ENCODE measurements at places on chromosomes 5 and 9.

DNA sequence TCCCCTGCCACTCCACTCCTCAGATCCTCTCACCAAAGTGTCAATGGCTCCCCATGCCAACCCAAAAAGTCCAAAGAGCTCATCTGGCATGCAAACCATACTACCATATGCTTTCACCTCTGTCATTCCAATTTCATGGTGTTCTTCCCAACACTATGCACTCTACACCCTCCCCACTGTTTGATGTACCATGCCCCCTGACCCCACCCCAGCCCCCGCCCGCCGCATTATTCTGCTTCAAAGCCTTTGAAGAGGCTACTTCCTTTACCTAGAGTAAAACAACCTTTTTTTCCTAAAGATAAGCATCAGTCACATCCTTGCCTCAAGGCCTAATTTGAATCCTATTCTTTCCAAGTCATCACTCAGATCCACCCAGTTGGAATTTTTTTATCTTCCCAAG lies 226.3 kb downstream of the DEPDC1B start:
- no peak for DNase-seq

GRCh38 chr5:139134906-139135305 lies 63.3 kb downstream of the SIL1 start:
- no peak for DNase-seq

DNA sequence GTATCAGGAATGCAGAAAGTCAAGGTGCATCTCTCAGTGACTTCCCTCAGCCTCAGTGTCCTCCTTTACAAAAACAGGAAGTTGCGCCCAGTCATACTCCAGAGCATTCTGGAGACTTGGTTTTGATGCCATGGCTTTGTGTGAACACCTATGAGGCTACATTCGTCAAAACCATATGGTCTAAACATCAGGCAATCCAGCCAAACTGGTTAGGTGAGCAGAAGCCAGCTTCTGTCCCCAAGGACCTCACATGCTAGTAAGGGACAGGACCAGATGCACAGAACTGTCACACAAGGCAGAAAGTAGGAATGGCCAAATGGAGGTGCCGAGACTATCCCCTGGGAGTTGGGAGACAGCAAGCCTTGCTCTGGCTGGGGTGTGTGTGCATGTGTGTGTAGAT lies 217.2 kb downstream of the MELK start:
- DNase-seq: no peak

GRCh38 chr9:89252651-89253267 lies 58.2 kb upstream of the CKS2 start:
- DNase-seq: no peak

DNA sequence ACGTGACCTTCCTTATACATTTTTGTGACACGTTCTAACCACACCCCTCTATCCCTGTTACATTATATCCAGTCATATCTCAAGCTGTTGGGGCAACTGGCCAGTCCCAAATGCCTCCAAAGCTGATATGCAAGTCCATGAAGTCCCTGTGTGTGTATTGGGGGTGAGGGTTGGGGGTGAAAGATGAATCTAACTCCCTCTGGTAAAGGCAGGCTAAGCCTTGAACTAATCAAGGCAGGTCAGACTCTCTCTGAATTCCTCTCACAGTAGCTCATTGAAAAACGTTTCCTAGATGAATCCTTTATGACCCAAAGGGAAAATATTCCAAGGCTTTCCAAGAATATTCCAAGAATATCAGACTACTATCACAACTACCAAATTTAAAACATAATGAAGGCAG lies 174.4 kb downstream of the MUSK start:
- DNase-seq: no peak

- DNase-seq: no peak
These were observed 315.0 kb upstream of the TLE4 start for GRCh38 chr9:79256691-79257213.

GRCh38 chr5:169201597-169201996 lies 99.3 kb downstream of the SLIT3 start:
- no peak for DNase-seq

GRCh38 chr9:95061916-95062595 lies 255.5 kb downstream of the FANCC start:
- no peak for DNase-seq

DNA sequence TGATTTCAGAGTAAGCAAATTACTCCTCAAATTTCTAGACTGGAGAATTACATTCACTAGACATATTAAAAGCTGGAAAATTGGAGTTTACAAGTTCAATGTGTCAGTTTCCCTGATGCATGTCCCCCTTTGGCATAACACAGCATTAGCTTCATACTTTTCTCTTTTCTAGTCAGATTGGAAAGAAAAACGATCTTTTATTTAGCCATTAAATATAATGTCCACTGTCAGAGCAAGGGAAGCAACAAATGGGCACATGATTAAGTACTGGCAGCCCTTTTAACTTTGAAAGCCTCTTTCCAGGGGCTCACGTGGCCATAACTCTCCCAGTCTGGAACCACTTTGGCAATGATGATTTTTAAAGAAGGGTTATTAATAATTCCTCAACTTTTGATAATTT lies 203.3 kb downstream of the KCNN2 start:
- no peak for DNase-seq

DNA sequence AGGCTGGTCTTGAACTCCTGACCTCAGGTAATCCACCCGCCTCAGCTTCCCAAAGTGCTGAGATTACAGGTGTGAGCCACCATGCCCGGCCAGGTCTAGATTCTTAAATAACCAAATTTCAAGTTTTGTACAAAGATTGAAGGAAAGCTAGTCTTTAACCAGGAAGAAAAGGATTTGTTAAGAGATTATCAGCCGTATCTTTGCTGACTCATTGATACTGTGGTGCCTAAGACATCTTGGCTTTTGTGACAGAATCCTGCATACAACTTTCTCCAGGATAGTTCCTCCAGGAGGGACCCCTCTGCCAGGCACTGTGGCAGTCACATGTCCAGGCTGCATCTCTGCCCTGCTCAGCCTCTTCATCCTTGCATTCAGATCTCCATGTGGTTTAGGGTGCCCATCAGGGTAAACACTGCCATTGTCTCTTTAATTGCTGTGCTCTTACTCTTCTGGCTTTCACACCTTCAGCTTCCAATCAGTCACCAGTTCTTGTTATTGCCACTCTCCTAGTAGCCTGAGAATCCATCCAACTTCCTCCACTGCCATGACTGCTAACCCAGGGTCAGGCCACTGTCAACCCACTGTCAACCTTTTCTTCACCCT lies 10.0 kb downstream of the MAP3K1 start:
- DNase-seq: no peak

GRCh38 chr5:131096774-131097710 lies 68.0 kb downstream of the HINT1 start:
- DNase-seq: no peak

GRCh38 chr5:72156946-72157624 lies 49.8 kb downstream of the MAP1B start:
- no peak for DNase-seq

GRCh38 chr9:127680846-127681245 lies 25.9 kb upstream of the CFAP157 start:
- no peak for DNase-seq

DNA sequence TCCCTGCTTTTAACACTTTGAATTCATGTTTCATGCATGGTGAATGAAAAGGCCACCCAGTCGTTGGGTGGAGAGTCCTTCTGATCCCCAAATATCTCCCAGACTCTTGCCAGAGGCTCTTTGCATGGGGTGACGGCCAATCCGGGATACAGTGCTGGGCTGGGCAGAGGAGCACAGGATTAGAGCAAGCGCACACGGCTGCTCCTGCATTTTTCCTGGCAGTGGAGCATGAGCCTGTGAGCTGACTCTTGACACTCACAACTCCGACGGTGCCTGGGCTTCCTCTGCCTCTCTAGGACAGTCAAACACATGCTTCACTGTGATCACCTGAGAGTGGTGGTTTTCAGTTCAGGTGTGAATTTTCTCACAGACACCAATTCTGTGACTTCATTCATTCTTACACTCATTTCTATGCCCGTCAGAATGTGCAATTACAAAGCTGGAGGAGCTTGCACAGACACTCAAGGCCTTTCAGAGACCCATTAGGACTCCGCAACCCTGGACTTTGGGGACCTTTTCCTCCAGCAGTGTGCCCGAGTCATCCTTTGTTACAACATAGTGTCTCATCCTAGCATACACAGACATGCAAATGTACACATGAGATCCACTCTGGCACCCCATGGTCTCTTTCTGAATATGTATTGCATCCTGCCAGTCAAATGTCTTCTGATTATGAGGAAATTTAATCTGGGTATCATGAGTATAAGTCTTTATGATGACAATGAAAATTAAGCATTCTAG lies 206.6 kb downstream of the ICE1 start:
- no peak for DNase-seq

DNA sequence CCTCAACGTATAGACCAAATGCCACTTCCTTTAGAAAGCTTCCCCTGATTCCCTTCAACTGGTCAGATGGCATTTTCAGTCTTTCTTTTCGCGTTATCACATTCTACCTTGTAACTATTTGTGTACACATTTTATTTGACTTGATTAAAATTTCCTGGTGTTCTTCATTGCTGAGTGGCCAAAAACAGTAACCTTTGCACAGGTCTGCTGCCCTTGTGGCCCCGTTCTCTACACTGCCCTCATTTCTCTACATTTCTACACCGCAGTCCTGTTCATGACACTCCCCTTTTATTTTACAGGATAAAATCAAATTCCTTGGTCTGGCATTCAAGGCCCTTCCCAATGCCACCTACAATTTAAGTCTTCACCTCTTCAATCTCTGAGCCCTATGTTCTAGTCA lies 334.2 kb upstream of the SLC30A5 start:
- peak; percentile 73 for DNase-seq

GRCh38 chr9:137575364-137575715 lies 3.4 kb downstream of the DPH7 start:
- DNase-seq: no peak

DNA sequence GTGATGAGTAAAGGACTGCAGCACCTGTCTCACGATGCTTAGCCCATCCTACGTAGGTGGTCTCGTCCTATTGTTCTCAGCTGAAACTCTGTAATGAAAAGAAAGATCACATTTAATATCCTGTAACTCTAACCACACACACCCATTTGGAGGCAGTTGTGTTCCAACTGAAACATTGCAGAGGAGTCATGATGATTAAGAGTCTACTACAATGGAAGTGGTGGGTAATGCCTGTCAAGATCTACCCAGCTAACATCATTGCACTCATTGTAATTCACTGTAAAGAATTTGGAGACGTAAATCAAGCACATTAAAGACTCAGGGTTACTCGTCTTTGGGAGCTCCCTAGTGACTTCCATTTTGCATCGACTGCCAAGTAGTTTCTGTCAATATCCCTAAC lies 106.0 kb upstream of the PTPN3 start:
- no peak for DNase-seq

DNA sequence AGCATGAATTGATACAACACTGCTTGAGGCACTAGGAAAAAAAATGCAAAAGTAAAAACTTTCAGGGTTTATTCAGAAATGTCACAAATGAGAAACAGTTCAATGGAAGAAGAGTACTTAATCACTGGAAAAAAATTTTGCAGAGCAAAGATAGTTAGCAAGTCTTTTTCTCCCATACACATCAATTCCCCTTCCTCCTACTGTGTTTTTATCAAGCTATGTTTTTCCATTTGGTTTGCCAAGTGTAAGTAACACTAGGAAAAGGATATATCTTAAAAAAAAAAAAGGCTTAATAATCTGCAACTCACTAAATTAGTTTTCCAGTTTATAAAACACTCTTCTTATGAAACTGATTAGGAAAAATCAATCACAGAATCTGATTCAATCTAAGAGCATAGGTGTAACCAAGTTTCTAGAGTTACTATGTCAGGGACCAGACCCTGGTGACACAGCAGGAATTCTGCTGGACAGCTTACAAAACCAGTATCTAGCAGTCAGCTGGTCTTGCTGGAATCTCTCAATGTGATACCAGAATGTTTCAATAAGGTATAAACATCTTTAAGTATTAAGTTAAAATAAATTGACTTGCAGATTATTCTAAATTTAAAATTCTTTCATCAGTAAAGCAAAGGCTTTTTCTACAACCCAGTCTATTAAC lies 34.7 kb downstream of the RNF145 start:
- DNase-seq: no peak

GRCh38 chr5:34897646-34898045 lies 17.7 kb downstream of the RAD1 start:
- no peak for DNase-seq

DNA sequence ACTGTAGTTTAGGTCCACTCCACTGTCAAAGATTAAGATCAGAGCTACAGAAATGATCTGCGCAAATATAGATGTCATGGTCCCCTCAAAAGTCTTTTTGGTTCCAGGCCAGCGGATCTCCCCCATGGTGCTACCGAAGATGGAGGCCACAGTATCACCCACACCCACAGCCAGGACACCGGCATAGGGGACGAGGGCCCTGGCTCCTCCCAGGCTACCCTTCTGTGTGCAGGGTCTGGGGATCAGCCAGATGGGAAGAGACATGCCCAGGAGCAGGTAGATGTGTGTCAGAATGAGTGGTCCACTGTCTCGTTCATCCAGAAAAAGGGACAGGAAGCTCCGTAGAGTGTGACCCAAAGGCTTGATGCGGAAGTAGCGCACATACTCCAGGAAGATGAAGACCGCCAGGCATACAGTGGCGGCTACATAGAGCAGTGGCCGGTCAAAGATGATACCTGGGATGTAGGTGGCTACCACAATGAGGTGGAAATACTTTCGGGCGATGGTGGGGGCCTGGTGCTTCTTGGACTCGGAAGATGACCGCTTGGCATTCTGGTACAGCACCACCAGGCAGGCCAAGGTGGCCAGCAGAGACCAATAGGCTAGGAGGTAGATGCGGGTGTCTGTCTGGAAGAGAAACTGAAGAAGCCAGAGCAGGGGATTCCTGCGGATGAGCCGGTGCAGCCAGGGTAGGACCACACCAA lies 1.5 kb downstream of the DOLK start:
- no peak for DNase-seq

DNA sequence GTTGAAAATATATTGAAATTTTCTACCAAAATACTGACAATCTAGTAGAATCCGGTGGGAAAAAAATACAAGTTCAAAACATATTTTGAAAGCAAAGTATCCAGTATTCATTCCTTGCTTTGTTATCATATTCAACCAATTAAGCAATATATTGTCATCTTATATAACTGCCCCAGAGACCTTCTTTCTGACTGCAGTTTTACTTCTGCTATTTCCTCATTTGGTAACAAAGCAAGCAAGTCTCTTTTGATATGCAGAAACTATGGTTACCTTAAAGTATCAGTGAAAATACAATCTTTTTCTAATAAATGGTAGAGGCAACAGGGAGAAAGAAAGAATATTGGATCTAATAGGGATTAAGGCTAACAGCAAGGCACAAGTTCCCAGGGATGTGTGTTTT lies 663.7 kb upstream of the MEF2C start:
- no peak for DNase-seq

- no peak for DNase-seq
These were observed 21.4 kb upstream of the SPATA9 start for GRCh38 chr5:95704150-95704549.

GRCh38 chr5:8048920-8049319 lies 180.0 kb downstream of the MTRR start:
- no peak for DNase-seq

GRCh38 chr5:83069096-83069799 lies 7.9 kb downstream of the TMEM167A start:
- no peak for DNase-seq
